ENCODE measurements at places on chromosomes 16 and 17.

DNA sequence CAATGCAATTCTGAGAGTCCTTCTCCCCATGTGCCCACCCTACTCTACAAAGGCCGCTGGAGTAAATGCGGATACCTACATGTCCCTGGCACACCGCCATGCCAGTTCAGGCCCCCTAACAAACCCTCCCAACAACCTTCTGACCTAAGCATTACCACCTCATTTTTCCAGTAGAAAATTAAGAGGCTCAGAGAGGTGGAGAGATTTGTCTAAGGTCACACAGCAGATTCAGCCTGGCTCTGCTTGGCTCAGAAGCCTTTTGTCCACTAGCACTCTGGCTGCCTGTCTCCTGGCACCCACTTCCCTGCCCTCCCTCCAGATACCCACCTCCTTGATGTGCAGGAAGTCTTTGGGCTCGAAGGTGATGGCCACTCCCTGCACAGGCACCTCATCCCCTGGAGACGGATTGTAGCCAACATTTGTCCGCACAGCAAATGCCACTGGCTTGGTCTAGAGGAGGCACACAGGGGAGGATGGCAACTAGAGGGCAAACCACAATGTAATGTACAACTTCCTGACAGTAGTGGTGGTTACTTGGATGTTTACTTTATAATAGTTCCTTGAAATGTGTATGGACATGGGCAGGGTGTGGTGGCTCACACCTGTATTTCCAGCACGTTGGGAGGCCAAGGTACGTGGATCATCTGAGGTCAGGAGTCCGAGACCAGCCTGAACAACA is 10.2 kb downstream of the CACNB1 start:
- DNase-seq, result no peak

DNA sequence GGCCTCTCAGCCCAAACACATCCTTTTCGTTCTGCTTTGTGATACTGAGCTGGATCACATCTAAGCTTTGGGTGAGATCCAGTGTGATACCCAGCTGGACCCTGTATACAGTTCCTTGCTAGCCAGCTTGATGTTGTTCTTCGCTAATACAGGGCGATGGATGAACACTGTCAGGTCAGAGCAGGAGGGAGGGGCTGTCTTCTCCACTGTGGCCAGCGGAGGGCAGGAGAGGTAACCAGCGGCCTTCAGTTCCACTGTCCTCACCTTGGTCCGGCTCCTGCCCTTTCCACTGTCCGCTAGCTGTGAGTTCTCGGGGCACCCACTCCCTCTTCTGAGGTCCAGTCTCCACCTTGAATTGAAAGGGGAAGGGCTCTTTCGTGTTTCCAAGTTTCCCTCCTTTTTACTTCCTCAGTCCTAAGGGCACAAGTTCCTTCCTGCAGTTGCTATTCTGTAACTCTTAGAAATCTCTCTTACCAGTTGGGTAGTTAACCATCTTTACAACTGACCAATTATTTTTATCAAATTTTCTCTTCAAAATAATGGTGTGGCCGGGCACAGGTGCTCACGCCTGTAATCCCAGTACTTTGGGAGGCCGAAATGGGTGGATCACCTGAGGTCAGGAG is 3.0 kb upstream of the ZNF213 start:
- peak; percentile 76 for DNase-seq

GRCh38 chr16:79402920-79403319 is 197.6 kb downstream of the MAF start:
- no peak for DNase-seq

DNA sequence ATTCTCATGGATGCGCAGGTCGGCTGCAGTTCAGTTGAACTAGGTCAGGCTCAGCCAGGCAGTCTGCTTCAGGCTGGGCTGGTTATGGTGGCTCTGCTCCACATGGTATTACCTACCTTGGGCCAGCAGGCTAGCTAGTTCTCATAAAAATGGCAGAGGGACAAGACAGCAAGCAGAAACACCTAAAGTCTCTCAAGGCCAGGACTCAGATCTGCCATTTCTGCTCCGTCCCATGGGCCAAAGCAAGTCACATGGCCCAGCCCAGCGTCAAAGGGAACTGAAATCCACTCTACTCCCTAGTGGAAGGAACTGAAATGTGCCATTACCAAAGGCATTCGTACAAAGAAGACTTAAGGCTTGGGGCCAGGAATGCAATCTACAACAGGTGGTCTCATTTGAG is 160.0 kb downstream of the TMEM132E start:
- no peak for DNase-seq

GRCh38 chr16:54286090-54286365 is 559 bp downstream of the IRX3 start:
- DNase-seq, result no peak

DNA sequence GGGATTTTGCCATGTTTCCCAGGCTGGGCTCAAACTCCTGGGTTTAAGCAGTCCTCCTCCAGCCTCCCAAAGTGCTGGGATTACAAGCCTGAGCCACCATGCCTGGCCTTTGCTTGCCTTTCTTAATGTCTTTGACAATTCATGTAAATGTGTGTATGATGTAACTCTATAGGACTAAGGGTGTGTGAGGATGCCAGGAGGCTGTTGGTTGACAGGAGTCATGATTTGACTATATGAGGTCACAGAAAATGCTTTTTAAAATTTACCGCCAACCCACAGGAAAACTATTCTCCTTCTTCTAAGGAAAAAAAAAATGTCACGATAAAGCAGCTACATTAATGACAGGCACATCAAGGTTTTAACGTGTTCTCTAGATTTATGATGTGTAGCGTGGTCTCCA is 118.8 kb downstream of the WWOX start:
- no peak for DNase-seq

GRCh38 chr16:86903068-86903467 is 324.7 kb downstream of the FOXL1 start:
- DNase-seq, result no peak

DNA sequence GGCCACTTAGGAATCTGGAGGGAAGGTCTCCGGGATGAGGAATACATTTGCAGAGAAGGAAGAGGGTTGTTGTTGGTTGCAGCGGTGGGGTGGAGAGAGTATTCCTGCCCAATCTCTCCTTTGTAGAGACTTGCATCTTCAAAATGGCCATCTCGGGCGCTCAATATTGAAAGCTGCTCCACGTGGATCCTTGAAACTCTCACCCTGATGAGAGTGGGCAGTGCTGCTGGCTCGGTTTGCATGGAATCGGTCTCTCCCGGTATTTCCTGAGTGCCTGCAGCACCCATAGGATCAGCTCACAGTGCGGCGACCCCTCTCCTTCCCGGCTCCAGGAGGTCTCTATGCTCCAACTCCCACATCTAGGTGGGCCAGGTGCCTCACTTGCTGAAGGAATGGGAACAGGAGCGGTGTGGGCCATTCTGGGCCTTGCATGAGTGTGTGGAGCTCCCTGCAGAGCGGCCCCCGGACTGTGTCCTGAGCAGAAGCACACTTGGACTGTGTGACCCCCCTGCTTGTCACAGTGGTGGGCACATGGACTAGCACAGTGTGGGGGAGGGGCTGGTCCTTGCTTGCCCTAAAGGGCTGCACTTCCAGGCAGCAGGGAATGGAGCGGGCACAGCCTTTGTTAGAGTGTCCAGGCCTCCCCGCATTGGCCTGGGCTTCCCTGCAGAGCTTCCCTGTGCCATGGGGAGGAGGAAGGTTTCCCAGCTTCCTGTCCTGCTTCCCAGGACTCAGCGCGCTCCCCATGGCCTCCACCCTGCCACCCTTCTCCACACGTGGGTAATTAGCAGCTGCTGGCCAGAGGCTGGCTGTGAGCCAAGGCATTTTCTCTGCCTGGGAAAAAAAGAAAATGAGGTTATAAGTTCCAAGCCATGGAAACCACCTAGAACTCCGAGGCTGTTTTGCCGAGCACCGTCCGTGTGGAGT is 139.3 kb downstream of the IRF8 start:
- no peak for DNase-seq

- no peak for DNase-seq
Observed at GRCh38 chr17:7464081-7464480, 15.3 kb downstream of the ZBTB4 start.

DNA sequence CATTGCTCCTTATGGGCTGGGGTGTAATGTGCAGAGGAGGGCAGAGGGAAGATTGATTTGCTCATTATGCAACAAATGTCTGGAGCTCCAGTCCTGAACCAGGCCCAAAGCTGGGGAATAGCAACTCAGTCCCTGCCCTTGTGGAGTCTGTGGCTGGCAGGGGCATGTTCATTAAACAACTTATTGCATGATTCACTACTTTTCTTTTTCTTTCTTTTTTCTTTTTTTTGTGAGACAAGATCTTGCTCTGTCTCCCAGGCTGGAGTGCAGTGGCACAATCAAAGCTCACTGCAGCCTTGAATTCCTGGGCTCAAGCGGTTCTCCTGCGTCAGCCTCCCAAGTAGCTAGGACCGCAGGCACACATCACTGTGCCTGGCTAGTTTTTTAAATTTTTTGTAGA is 23.1 kb downstream of the MSI2 start:
- DNase-seq, result no peak

- DNase-seq, result no peak
Observed at GRCh38 chr16:79985606-79986005, 385.1 kb upstream of the MAF start.

GRCh38 chr17:17752821-17753321 is 71.6 kb downstream of the RAI1 start:
- DNase-seq, result no peak

DNA sequence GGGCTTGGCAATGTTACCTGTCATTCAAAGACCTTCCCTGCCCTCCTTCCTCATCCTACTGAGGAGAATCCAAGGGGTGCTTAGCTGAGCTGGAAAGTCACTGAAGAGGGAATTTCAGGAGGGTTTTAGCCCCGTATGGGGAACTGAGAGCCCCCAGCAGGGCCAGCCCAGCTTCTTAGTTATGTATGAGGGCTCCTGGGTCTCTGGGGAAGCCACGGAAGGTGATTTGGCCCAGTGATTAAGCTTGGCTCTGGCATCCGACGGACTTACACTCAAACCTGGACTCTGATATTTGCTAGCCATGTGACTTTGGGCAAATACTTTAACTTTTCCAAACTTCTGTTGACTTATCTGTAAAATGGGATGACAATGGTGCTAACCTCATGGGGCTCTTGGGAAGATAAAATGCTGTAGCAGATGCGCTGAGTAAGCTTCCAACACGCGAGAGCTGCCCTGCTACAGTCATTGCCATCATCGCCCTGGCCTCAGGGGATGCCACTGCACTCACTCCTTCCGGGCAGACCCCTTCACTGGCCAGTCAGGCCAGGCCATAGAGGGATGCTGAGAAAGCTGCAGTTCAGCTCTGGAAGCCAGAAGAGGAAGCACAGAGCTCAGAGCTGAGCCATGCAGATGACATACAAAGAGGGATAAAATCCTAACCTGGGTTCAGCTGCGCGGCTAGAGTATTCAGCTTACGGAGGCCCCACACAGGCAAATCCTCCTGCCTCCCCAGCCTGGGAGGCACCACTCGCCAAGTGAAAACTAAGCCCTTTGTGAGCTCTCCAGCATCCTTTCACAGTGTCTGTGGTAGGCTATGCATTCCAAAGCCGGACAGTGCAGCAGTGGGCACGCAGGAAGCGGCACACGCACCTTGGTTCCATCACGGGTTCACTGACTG is 44.9 kb upstream of the PIK3R6 start:
- DNase-seq, result no peak

GRCh38 chr17:57606111-57606875 is 138.8 kb downstream of the CCDC182 start:
- no peak for DNase-seq

DNA sequence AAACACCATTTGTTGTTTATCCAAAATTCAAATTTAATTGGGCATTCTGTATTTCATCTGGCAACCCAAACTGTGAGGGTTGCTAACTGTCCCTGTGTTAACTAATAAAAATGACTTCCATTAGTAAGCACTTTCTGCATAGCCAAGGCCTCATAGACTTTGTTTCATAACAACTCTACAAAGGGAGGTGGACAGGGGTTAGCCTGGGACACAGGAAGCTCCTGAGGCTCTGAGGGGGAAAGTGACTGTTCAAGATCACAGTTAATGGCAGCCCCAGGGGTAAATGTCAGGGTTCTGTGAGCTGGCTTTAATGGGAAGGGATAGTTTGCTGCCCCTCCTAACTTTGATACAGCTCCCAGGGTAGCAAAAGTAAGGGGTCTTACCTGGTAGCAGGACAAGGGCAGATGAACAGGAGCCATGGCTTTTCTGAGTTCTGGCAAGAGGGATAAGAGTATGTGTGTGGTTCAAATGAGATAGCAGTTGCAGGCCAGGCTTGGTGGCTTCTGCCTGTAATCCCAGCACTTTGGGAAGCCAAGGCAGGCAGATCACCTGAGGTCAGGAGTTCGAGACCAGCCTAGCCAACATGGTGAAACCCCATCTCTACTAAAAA is 2.2 kb downstream of the HEATR9 start:
- peak; percentile 23 for DNase-seq

DNA sequence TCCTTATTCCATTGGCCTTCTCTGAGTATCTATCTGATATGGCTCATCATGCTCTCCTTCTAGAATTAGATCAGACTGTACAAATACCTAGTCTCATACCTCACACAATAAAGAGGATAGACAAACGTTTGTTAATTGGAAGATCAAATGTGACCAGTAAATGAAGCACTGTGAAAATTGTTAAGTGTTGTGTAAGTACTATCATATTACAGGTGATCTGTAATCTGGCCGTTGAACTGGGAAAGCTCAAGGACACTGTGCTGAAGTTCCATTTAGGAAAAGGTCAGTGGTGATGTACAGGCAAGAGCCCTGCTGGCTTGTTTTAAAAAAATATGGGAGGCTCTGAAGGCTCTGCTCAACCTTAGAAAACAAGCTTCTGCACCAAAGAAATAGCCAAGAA is 38.5 kb upstream of the CORO6 start:
- DNase-seq, result no peak

GRCh38 chr16:89506113-89506504 is 2.1 kb upstream of the SPG7 start:
- DNase-seq, result no peak

GRCh38 chr16:69467080-69467479 is 42.7 kb downstream of the CYB5B start:
- no peak for DNase-seq

DNA sequence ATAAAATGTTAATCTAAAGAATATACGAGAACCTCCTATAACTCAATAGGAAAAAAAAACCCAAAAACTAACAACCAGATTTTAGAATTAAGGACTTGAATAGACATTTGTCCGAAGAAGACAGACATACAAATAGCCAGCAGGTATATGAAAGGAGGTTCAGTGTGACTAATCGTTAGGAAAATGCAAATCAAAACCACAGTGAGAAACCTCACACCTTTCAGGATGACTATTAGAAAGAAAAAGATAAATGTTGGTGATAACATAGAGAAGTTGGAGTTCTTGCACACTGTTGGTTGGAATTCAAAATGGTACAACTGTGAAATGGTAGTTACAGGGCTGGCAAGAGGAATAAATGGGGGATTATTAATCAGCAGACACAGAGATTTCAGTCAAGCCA is 339.0 kb downstream of the TMEM114 start:
- DNase-seq, result no peak

DNA sequence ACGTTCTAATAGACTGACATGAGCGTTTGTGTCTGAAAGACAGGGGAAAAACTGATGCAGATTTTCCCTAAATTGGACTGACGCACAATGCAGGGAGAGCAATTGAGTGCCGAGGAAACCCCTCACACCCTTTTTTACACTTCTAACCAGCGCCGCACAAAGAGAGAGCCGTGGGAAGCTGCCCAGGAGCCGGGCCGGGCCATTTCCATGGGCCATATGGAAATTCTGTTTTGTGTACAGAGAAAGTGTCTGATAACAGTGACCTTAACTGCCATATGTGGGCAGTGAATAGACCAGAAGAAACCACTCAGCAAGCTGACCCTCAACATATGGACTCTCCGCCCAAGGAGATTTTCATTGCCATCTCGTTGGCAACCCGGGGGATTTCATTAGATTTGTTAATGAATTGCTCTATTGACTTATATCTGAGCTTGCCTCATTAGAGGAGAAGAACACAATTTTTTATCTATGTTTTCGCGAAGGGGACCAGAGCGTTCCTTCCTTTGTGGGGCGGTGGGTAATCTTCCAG is 225.9 kb upstream of the IRX3 start:
- no peak for DNase-seq

Data from hepatocyte (in vitro differentiated cells).